ENCODE measurements at places on chromosomes 2 and 18.

DNA sequence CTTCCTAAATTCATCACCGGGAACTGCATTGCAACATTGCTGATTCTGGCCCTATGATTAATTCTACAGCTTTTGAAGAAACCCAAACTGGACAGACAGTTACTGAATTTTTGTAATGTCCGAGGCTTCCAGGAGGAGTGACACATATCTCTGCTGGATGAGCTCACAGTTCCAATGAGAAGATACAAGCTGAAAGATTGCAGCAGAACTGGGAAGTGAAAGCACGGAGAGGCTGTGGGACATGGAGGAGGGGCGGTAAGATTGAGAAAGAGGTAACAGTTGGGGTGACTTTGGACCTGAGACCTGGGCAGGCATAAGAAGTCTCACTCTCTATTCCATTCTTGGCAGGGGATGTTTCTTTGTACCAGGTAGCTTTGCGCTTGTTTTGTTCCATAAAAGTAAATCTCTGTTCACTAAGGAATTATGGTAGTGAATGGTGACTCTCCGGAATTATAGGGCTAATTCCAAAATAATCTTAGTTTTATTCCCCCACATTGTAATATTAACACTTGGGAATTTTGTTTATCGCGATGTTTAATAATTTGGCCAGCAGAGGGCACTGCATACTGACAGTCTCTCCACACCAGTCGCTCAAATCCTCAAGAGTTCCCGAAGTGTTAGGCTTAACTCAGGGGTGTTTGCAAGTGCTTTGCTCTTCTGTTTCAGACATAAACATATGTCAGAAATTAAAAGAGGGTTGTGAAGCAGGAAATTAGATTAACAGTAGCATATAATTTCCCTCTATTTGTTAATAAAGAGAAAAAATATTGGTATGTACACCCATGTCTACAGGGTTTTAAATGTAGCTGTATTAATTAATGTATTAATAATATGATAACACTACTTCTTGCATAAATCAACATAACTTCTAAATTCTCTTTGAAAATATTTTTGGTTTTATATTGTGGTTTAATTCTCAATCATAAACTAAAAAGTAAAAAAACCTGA is 201.4 kb downstream of the SOCS6 start:
- H3K27ac ChIP-seq, result no peak overlapping the region
- H3K4me1 ChIP-seq, result no peaks in the 10 kb centered on the region
- DNase-seq, result peak; percentile 73
- H3K27me3 ChIP-seq, result peaks cover 6% of the 10 kb centered on the region
- H3K36me3 ChIP-seq, result no peaks in the 10 kb centered on the region
- no peak overlapping the region for H3K4me3 ChIP-seq

- DNase-seq, result peak; percentile 87
- no peak overlapping the region for H3K4me3 ChIP-seq
- no peaks in the 10 kb centered on the region for H3K36me3 ChIP-seq
- H3K27ac ChIP-seq, result no peak overlapping the region
- H3K27me3 ChIP-seq, result no peaks in the 10 kb centered on the region
- H3K4me1 ChIP-seq, result no peaks in the 10 kb centered on the region
Measured at GRCh38 chr18:60549338-60549960, 176.9 kb upstream of the MC4R start.

GRCh38 chr2:32135409-32135808 is 30.3 kb upstream of the SLC30A6 start:
- no peak overlapping the region for H3K4me3 ChIP-seq
- peak; percentile 65 for DNase-seq
- H3K27ac ChIP-seq, result peak overlapping the region; percentile 45
- no peaks in the 10 kb centered on the region for H3K36me3 ChIP-seq

- H3K4me1 ChIP-seq, result peaks cover 9% of the 10 kb centered on the region
- peak overlapping the region; percentile 65 for H3K27ac ChIP-seq
- peak; percentile 91 for DNase-seq
- H3K4me3 ChIP-seq, result no peak overlapping the region
- H3K36me3 ChIP-seq, result no peaks in the 10 kb centered on the region
Measured at GRCh38 chr2:9142551-9143263, 63.9 kb upstream of the ASAP2 start.

GRCh38 chr18:22556222-22557167 is 138.8 kb upstream of the CTAGE1 start:
- no peaks in the 10 kb centered on the region for H3K36me3 ChIP-seq
- H3K4me1 ChIP-seq, result peaks cover 15% of the 10 kb centered on the region
- H3K4me3 ChIP-seq, result no peak overlapping the region
- H3K27ac ChIP-seq, result peak overlapping the region; percentile 58
- H3K27me3 ChIP-seq, result no peaks in the 10 kb centered on the region
- peak; percentile 46 for DNase-seq

DNA sequence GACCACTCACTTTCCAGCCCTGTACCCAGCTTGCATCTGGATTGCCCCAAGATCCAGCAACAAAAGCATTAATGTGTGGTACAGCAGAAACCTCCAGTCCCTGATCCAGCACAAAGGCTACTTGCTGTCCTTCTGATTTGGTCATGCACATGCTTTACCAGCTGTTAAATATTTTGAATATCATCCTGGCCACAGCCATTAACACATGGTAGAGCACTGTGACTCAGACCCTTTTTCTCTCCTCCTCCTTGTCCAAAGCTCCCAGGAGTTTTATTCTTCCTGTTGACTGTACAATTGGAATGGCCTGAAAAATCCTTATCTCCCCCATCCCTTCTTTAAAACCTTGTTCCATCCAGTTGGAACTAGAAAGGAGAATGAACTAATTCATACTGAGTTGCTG is 419.7 kb upstream of the TNP1 start:
- no peak overlapping the region for H3K27ac ChIP-seq
- H3K4me1 ChIP-seq, result no peaks in the 10 kb centered on the region
- H3K36me3 ChIP-seq, result no peaks in the 10 kb centered on the region
- H3K4me3 ChIP-seq, result no peak overlapping the region

- H3K27me3 ChIP-seq, result no peaks in the 10 kb centered on the region
- peaks cover 4% of the 10 kb centered on the region for H3K4me1 ChIP-seq
- H3K36me3 ChIP-seq, result no peaks in the 10 kb centered on the region
- H3K27ac ChIP-seq, result no peak overlapping the region
Measured at GRCh38 chr2:175884697-175885393, 117.2 kb downstream of the LNPK start.

- DNase-seq, result no peak
- H3K36me3 ChIP-seq, result no peaks in the 10 kb centered on the region
- no peaks in the 10 kb centered on the region for H3K27me3 ChIP-seq
- no peak overlapping the region for H3K27ac ChIP-seq
- no peaks in the 10 kb centered on the region for H3K4me1 ChIP-seq
- H3K4me3 ChIP-seq, result no peak overlapping the region
Measured at GRCh38 chr2:126720638-126721037, 64.7 kb downstream of the GYPC start.

DNA sequence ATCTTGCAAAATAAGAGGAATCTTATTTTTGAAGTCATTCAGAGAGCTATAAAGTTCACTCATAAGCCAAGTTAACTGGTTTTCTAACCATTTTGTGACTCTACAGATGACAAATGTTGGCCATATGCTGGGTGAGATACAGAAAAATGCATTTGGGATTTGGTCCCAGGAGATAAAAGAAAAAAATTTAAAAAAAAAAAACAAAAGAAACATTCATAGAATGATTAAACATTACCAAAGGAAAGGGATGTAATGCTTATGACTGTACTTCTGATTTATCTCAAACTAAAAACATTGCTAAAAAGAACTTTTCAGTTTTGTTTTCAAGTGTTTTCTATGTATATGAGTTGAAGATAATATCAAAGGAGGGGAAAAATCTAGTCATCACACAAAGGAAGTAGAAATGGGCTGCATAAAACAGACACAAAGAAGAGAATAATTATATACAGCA is 43.1 kb downstream of the PELI1 start:
- peaks cover 36% of the 10 kb centered on the region for H3K4me1 ChIP-seq
- peaks cover under 1% of the 10 kb centered on the region for H3K36me3 ChIP-seq
- DNase-seq, result no peak
- H3K4me3 ChIP-seq, result no peak overlapping the region
- H3K27ac ChIP-seq, result no peak overlapping the region
- no peaks in the 10 kb centered on the region for H3K27me3 ChIP-seq

- no peak overlapping the region for H3K27ac ChIP-seq
- no peaks in the 10 kb centered on the region for H3K27me3 ChIP-seq
- H3K4me3 ChIP-seq, result no peak overlapping the region
- no peak for DNase-seq
- no peaks in the 10 kb centered on the region for H3K36me3 ChIP-seq
Measured at GRCh38 chr2:233100192-233100998, 40.3 kb downstream of the INPP5D start.

- no peak overlapping the region for H3K4me3 ChIP-seq
- H3K36me3 ChIP-seq, result no peaks in the 10 kb centered on the region
- peak overlapping the region; percentile 37 for H3K27ac ChIP-seq
- no peaks in the 10 kb centered on the region for H3K27me3 ChIP-seq
Measured at GRCh38 chr2:200171731-200172482, 134.6 kb upstream of the SPATS2L start.

- no peak for DNase-seq
- no peak overlapping the region for H3K27ac ChIP-seq
- H3K27me3 ChIP-seq, result no peaks in the 10 kb centered on the region
- no peak overlapping the region for H3K4me3 ChIP-seq
Measured at GRCh38 chr2:150234787-150235446, 252.6 kb downstream of the RND3 start.

DNA sequence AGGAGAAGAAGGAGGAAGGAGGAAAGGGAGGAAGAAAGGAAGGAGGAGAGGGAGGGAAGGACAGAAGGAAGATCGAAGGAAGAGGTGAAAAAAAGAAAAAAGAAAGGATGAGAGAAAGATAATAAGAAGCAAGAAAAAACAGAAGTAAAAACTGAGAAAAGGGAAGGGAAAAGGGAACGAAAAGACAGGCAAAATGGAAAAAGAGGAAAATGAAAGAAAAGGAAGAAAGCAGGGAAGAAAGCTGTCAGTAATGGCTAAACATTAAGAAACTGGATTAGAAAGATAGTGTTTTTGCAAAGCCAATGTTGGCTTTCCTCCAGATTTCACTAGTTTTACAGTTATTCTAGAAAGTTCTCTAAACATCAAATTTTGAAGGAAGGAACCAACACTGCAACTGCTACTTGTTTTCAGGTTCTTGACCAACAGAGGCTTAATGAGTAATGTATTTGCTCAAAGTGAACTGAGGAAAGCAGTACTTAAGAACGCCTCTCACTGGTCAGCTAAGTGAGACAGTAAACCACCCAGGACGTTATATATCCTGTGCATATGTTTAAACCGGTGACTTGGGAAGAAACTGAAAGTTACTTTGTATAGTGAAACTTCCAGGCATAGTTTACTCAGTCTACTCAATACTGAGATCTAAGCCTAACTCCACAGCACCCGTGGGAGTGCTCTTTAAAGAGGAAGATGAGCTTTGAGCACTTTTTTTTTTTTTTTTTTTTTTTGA is 286.2 kb upstream of the TRIB2 start:
- DNase-seq, result peak; percentile 22
- H3K4me3 ChIP-seq, result no peak overlapping the region
- no peaks in the 10 kb centered on the region for H3K27me3 ChIP-seq

- H3K27me3 ChIP-seq, result no peaks in the 10 kb centered on the region
- no peak overlapping the region for H3K4me3 ChIP-seq
- no peaks in the 10 kb centered on the region for H3K36me3 ChIP-seq
- no peak for DNase-seq
- no peaks in the 10 kb centered on the region for H3K4me1 ChIP-seq
- no peak overlapping the region for H3K27ac ChIP-seq
Measured at GRCh38 chr18:65942104-65942503, 191.3 kb downstream of the CDH7 start.

GRCh38 chr2:143586119-143586518 is 456.9 kb downstream of the ARHGAP15 start:
- H3K27me3 ChIP-seq, result no peaks in the 10 kb centered on the region
- no peak overlapping the region for H3K27ac ChIP-seq
- H3K4me1 ChIP-seq, result no peaks in the 10 kb centered on the region
- no peaks in the 10 kb centered on the region for H3K36me3 ChIP-seq

DNA sequence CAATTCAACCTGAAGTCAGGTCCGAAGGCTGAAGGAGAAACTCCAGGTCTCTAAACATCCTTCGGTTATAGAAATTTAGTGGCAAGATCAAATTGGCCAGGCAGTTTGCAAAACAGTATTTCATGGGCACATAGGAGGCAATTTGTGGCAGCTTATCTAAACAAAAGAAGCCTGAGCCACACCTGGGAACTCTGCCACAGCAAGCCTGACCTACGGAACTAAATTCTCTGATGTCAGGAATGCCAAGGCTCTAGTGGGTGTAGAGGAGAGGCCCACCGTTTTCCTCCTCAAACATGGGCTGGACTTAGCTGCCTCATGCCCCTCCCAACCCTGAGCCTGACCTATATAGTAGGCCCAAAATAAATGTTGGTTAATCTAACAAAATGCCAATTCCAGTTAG is 16.0 kb downstream of the SATB2 start:
- DNase-seq, result no peak
- H3K36me3 ChIP-seq, result no peaks in the 10 kb centered on the region
- no peaks in the 10 kb centered on the region for H3K4me1 ChIP-seq
- H3K27ac ChIP-seq, result no peak overlapping the region
- peaks cover 4% of the 10 kb centered on the region for H3K27me3 ChIP-seq

- H3K4me3 ChIP-seq, result no peak overlapping the region
- H3K36me3 ChIP-seq, result no peaks in the 10 kb centered on the region
- no peaks in the 10 kb centered on the region for H3K27me3 ChIP-seq
- H3K27ac ChIP-seq, result no peak overlapping the region
- no peak for DNase-seq
Measured at GRCh38 chr2:183093857-183094657, 15.5 kb downstream of the DUSP19 start.

- no peak for DNase-seq
- H3K4me3 ChIP-seq, result no peak overlapping the region
- H3K27me3 ChIP-seq, result no peaks in the 10 kb centered on the region
- H3K4me1 ChIP-seq, result no peaks in the 10 kb centered on the region
Measured at GRCh38 chr2:59726228-59727120, 827.0 kb downstream of the BCL11A start.

DNA sequence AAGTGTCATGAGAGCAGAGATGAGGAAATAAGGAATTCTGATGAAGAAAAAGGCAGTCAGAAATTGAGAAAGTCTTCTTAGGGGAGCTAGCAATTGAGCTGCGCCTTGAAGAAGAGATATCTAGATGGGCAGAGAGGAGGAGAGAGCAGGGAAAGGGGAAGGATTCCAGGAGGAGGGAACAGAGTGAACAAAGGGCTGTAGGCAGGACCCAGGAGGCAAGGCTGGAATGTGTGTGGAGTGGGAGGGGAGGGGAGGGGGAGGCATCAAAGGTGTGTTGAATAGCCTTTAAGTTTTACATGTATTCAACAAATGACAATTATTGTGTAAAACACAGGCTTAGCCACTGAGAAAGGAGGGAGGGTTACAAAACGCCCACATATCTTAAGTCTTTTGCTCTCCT is 164.5 kb downstream of the TDRD15 start:
- no peaks in the 10 kb centered on the region for H3K36me3 ChIP-seq
- peaks cover 5% of the 10 kb centered on the region for H3K4me1 ChIP-seq
- H3K27ac ChIP-seq, result no peak overlapping the region
- H3K27me3 ChIP-seq, result no peaks in the 10 kb centered on the region
- H3K4me3 ChIP-seq, result no peak overlapping the region
- no peak for DNase-seq

GRCh38 chr18:24603151-24603550 is 142.7 kb downstream of the HRH4 start:
- peaks cover 10% of the 10 kb centered on the region for H3K27me3 ChIP-seq
- H3K4me3 ChIP-seq, result no peak overlapping the region
- no peak for DNase-seq
